Dorsolateral prefrontal cortex (tissue), 122 donors: ENCODE measurements at places on chromosomes 1 and 21.

- DNase-seq, result no peak
These were observed 368.6 kb downstream of the PTPRC start for GRCh38 chr1:199007423-199007822.

- DNase-seq, result no peak
These were observed 3.8 kb upstream of the MAP3K21 start for GRCh38 chr1:233323718-233324117.

GRCh38 chr21:44598061-44598460 is 2.3 kb upstream of the KRTAP10-7 start:
- no peak for DNase-seq

DNA sequence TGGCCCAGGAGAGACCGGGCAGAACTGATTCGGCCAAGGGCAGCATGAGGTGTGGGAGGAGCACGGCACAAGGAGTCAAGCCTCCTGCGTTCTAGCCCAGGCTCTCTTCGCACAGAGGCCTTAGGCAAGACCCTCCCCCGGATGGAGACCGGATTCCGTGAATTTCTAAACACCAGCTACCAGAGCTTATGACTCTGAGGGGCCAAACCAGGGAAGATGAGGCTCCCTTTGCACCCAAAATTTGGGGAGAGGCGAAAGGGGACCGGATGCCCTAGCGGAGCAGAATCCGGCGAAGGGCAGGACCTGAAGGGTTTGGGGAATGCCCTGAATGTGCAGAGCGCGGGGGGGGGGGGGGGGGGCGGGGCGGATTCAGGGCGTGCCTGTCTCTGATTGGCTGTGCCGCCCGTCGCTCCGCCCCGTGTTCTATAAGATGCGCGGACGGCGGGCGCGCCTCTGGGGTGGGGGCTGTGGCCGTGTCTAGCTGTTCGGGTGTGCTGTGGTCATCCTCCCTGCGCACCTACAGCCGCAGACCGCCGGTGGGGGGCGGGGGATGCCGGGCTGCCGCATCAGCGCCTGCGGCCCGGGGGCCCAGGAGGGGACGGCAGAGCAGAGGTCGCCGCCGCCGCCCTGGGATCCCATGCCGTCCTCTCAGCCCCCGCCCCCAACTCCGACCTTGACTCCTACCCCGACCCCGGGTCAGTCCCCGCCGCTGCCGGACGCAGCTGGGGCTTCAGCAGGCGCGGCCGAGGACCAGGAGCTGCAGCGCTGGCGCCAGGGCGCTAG is at the start of gene TRNP1:
TSS of gene TRNP1 (plus strand) at position 456 of the 783 bp plus-strand sequence. CDS start at position 551, 95 bp downstream.
- DNase-seq, result peak; percentile 80
